ENCODE measurements at places on chromosomes 7 and 10.

- no peak for DNase-seq
Observed at GRCh38 chr7:8436965-8437364, 3.6 kb downstream of the NXPH1 start.

DNA sequence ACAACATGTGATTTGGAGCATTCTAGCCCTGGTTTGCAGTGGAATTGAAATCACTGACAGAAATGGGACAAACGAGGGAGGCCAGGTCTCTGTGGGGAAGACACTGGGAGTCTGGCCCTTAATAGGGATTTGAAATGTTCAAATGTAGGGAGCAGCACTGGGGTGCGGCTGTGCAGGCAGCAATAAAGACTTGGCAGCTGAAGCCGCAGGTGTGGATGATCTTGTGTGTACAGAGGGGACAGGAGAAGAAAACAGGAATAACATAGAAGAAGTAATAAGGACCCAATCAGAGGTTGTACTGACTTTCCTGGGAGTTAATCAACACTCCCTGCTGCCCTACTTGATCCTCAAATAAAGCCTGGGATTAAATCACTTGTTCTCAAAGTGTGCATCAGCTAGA lies 127.6 kb upstream of the PTN start:
- no peak for DNase-seq

- DNase-seq, result no peak
Observed at GRCh38 chr10:51340845-51341610, 266.7 kb downstream of the PRKG1 start.

DNA sequence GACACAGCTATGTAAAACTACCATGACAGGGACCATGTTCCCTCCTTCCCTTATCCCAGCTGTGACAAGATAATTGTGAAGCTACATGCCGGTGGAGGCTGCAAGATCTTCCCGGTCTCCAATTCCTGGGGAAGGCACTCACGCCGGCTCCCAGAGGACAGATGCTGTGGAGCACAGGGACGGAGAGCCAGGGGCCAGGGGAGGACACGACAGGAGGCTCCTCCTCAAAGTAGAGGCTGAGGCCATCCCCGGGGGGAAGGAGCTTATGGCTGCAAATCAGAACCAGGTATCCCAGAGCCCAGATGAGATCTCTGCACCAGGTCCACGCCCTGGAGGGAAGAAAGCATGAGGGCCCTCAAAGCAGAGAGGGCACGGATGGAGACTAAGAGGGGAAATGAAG lies 286.2 kb downstream of the TCERG1L start:
- no peak for DNase-seq

All from AG08395 (cell line).